ENCODE measurements at places on chromosomes 7 and 10.

DNA sequence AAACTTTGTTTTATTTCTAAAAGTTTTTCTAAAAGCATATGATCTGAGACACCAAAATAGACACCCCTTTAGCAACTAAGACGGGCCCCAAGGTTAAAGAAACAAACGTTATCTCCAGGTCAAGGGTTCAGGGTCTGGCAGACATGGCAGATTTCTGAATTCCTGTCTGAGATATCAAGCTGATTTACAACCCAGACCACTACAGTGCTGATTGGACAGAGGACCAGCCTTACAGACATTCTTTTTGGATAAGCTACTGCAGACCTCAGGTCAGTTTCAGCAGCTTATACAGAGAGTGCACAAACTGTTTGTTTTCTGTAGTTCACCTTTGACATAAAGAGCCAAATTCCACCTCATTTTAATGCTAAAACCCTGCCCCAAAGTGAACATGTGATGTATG, 34.8 kb downstream of the SVOPL start:
- no peak for DNase-seq

- no peak for DNase-seq
These were observed 33.5 kb downstream of the CUL2 start for GRCh38 chr10:35056686-35057085.

DNA sequence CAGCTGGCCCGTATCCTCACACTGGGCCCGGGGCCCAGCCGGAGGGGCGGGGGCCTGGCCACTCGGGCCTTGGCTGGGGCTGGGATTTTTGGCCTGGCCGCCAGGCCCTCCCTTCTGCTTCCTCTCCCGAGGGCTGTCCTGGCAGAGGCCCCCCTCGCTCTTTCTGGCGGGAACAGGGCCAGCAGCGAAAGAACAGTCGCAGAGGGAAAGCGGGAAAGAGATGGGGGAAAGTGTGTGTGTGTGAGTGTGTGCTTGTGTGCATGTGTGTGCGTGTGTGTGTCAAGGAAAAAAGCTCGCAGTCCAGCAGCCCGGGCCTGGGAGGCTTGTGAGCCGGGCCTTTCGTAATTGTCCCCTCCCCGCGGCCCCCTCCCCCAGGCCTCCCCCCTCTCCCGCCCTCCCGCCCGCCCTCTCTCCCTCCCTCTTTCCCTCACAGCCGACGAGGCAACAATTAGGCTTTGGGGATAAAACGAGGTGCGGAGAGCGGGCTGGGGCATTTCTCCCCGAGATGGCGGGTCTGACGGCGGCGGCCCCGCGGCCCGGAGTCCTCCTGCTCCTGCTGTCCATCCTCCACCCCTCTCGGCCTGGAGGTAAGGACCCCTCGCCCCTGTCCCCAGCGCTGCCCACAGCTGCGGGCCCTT, at the start of gene ELN:
TSS of gene ELN (plus strand) at position 491 of the 638 bp plus-strand sequence. CDS start at position 506, 15 bp downstream.
- DNase-seq = no peak

DNA sequence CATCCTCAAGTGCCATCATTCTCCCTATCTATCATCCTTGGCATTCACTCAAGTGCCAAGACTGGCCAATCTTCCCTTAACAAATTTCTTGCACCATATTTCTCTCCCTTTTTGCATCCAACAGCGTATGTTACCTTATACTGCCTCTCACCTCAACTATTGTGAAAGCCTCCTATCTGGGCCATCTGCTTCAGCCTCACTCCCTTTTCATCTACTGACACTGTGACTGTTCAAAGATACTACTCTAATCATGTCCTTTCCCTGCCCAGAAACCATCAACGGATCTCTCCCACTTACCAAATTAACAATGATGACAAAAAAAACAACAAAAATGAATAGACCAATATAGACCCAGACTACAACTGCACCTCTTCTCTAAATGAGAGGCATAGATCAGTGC, 90.6 kb upstream of the NMT2 start:
- DNase-seq = no peak

DNA sequence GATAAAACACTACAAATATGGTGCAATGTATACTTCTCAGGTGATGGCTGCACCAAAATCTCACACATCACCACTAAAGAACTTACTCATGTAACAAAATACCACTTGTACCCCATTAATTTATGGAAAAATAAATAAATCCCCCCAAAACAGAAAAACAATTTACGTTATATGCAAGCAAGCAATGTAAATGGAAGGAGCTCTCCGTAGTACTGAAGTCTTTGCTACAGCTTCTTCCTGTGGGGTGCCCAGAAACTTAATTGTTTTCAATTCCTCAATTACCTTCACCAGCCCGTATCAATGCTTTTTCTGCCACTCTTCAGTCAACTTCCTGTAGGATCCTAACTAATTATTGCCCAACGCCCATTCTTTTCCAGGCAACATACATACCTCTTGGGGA, 138.1 kb downstream of the RELN start:
- DNase-seq = no peak

GRCh38 chr7:137590071-137590755, 246.7 kb upstream of the PTN start:
- no peak for DNase-seq

GRCh38 chr10:75894761-75895160, 463.3 kb downstream of the LRMDA start:
- DNase-seq = no peak

GRCh38 chr10:88293073-88293472, 290.0 kb downstream of the RNLS start:
- no peak for DNase-seq

DNA sequence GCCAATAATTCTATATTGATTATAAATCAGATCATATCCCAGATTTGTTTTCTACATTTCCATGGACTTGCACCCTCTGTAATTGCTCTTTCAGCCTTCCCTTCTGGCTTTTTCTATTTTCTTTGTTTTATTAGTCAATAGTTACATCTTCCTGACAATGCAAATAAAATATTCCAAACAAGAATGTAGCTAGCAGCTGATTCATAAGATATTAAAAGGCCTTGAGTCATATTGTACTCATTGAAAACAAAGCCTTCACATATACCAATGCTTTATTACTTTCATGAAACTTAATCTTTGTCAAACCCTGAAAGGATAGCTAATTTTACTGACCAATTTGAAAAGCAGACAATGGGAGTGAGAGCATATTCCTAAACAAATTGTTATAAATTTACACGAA, 10.7 kb upstream of the SFMBT2 start:
- DNase-seq = no peak

GRCh38 chr7:157255201-157255606, 81.6 kb upstream of the DNAJB6 start:
- DNase-seq = no peak

- DNase-seq = no peak
These were observed 158.9 kb upstream of the ASAH2 start for GRCh38 chr10:50410066-50410811.

GRCh38 chr10:74813381-74814259, 12.8 kb upstream of the KAT6B start:
- no peak for DNase-seq

DNA sequence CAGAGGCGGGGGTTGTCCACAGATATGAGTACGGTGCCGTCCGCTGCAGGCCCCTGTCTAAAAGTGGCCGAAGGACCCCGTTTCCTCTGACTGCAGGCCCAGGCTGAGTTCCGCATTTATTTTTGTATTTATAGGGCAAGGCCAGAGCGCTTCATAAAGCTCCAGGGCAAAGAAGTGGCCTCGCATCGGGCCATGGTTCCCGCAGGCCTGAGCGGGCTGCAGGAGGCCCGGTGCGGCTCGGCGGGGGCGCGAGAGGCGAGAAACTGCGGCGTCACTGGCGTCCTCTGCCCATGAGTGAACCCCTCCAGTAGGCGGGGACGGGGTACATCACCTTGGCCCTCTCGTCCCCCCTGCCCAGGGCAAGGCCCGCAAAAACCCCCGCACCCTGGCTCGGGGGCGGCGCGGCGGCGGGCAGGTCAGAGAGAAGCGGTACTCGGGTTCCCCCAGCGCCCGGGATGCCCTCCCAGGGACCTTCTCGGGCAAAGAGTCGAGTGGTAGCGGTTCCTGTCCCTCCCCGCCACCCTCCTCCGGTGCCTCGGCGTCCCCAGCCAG, 355.7 kb downstream of the DNAJB6 start:
- no peak for DNase-seq

- DNase-seq = no peak
These were observed 196.7 kb upstream of the TBX20 start for GRCh38 chr7:35450456-35451214.

- DNase-seq = no peak
These were observed 658 bp downstream of the DMBT1 start for GRCh38 chr10:122561212-122561611.

DNA sequence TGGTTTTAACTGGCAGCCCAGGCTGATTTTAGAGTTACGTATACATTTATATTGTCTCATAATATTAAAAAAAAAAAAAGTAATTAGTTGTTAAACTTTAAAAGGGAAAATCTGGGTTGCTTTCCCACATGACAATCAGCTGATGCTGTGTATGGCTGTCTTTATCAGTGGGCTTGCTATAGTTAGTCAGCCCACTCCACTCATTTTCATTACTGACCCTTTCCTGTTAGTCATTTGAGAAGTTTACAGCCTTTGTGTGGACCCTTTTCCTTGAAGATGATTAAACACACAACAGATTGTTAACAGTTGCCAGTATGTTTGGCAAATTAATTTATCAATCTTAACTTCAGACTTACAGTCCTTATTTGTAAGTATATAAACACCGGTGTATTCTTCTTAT, 164.5 kb upstream of the AGR3 start:
- DNase-seq = no peak

- DNase-seq = no peak
These were observed 756.4 kb downstream of the XPNPEP1 start for GRCh38 chr10:109166935-109167334.

- DNase-seq = no peak
These were observed 3.6 kb downstream of the EMX2 start for GRCh38 chr10:117546020-117546580.
